ENCODE measurements at places on chromosomes 2 and 18.

- DNase-seq: no peak
Observed at GRCh38 chr18:77088963-77089722, 43.4 kb downstream of the MBP start.

DNA sequence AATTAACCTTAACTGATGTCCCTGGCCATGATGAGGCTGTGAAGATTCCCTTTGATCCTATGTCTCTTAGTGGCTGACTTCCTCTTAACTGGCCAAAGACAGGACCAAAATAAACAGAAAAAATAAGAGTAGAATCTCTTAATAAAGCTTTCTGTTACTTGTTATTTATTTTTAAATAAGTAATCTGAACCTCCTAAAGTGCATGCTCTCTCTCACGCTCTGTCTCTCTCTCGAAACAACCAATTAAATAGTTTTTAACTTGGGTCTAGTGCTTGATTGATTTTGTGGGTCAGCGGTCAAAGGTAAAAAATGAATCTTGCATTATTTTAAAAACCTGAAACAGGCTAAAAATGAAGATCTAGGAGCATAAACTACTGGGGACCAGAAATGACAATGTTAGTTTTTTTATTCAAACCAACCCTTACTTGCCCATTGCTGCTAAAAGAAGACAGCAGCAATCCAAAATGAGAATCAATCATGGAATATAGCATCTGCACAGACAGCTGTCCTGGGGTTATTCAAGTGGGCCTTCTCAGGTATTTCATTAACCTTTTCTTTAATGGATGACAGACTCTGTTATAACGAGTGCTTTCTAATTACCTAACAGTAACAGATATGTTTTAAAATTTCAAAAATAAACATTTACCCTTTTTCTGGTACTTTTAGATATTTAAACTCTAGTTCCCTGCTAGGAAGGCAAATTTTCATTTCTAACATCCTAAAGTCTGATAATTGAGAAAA is 11.2 kb downstream of the GAREM1 start:
- no peak for DNase-seq

- DNase-seq: peak; percentile 61
Observed at GRCh38 chr2:176138526-176138922, 9.0 kb downstream of the HOXD8 start.

GRCh38 chr2:160566717-160567116 is 73.1 kb upstream of the RBMS1 start:
- no peak for DNase-seq

DNA sequence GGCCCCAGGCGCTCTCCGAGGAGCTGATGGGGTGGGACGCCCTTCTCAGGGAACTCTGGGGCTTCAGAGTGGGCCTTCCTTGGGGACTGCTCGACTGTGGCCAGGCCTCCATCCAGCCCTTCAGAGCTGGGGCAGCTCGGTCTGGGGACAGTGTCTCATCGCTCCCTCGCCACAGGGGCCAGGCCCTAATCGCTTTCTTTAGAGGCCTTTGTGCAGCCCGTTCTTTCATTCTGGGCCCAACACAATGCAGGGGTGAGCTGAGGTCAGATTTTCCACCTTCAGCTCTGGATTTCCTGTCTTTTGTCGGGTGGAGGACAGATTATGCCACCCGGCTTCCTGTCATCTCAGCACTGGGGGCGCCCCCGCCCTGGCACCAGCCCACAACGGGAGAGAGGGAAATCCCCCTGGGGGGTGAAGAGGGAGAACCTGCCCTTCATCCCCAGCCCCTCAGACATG is 25.2 kb downstream of the MYCN start:
- no peak for DNase-seq

- no peak for DNase-seq
Observed at GRCh38 chr2:86302320-86302719, 35.1 kb downstream of the REEP1 start.

DNA sequence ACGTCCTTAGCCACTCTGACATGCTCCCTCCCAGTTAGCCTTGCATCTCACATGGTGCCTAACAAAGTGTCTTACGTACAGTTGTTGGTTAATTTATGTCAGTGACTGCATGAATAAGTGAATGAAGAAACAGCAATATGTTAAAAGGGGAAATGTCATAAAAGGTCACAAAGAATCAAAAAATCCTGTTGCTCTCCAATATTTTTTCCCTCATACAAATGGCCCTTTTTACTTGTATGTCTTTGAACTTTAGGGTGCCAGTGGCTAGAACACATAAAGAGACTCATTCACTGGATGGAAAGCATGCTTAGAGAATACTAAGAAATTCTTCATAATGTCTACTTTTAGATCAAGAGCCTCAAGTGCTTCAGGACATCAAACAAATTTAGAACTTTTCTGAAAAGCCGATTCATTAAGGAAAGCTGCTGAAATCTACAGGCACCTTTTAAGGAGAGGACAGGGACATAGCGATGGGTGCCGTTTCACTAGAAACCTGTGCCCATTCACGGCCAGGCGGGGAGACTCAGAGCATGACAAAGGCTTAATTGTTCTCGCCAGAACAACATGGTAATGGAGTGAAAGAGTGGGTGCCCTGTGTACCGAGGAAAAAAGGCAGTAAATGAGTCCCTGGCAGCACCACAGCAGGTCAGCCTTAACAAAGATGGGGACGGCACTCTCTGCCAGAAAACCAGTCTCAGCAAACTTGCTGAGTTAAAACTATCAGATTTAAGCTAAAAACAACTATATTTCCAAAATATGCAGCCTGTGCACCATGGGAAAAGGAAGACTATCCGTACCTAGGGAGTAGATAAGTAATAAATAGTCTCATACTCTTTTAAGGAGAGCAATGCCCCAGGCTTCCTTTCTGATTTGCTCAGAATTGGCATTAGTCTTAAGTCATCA is 71.6 kb upstream of the SPTBN1 start:
- DNase-seq: no peak

DNA sequence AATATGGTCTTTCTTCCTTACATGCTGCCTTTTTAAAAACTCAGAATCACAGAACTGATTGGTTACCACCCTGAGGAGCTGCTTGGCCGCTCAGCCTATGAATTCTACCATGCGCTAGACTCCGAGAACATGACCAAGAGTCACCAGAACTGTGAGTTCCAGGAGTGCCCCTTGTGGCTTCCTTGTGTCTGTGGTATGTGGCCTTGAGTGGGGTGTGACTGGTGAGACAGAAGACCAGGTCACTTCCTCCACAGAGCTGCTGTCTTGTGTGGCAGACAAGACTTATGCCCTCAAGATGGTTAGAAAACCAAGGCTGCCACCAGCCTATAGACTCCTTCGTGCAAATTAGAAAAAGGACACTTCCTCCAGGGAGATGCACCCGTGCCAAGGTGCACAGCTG is 72.6 kb downstream of the EPAS1 start:
- no peak for DNase-seq

GRCh38 chr2:217622205-217623060 is 380.4 kb downstream of the TNS1 start:
- no peak for DNase-seq

DNA sequence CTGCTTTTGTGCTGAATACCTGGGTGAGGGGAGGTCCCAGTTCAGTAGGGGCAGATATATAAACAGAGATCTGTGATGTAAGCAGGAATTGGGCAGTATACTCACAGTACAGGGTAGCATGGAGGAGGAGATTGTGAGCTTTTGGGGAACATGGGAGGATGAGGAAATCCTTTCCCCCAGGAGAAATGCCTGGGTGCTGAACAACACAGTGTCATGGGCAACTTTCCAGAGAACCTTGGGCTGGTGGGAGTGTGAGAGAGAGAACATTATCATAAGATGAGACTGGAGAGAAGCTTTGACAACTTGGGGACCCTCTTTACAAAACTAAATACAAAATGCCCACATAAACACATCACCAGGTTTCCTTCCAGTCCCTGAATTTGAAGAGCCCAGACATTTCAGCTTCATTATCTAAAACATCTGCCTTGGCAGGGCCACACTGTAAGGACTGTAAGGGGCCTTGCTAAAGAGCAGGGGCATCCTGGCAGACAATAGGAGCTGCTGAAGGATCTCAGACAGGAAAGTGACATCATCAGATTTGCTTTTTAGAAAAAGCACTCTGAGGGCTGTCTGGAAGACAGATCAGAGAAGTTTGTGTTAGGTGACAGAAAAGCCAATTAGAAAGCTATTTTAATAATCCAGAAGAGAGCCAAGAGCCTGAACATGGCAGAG is 303.1 kb upstream of the FBXO11 start:
- no peak for DNase-seq

- DNase-seq: no peak
Observed at GRCh38 chr2:44295633-44296359, 20.5 kb downstream of the SLC3A1 start.

- no peak for DNase-seq
Observed at GRCh38 chr2:169001116-169001815, 29.9 kb downstream of the ABCB11 start.

DNA sequence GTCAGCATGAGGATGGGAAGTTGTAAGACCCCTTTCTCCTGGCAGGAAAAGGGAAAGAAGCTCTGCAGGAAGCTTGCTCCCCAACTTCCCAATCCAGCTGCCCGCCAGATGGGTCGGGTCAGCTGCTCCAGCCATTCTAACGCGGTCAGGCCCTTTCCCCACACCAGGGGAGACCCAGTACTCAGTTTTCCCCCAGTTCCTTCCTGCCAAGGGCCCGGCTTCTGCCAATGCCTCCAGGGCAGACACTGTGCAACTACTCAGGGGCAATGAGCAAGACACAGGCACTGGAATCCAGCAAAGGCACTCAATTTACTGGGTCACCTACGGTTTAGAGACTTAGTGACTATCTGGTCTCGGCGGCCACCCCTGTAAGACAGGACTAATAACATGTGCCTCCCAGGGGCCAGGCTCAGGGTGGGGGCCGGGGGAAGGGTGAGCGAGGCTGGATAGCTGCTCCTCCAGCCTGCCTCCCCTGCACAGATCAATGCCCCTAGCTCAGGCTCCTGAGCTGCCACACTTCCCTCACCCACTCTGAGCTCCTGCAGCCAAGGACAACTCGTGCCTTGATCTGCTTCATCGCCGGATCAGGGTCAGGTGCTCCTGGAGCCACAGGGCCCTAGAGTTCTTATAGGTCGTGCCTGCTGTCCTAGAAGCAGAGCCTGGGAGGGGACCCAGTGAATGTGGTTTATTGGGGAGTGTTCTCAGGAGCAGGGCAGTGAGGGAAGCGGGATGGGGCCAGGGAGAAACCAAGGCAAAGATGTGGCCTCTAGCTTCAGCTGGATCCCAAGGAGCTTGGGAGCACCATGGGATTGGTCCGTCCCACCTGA is 171.1 kb downstream of the ZFP36L2 start:
- no peak for DNase-seq

- DNase-seq: no peak
Observed at GRCh38 chr18:77131100-77131651, 1.4 kb downstream of the MBP start.

DNA sequence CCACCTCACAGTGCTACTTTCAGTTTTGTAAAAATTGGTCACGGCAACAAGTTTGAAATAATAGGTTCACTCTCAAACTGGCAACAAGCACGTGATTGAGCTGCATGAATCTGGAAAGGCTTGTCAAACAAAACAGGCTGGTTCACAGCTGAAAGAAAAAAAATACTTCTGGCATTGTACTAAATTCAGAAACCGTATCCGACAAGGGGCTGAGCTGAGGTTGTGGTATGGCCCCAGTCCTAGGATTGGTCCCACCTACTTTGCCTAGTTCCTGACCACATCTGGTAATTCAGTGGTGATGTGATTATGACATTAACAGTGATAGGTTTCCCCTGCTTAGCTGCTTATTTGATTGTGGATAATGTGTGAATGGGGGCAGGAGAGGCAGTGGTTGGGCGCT is 326.5 kb upstream of the THUMPD2 start:
- no peak for DNase-seq

GRCh38 chr2:127095784-127096183 is 11.2 kb downstream of the BIN1 start:
- no peak for DNase-seq

- DNase-seq: no peak
Observed at GRCh38 chr18:26405190-26405801, 143.1 kb downstream of the KCTD1 start.

GRCh38 chr18:48408727-48409590 is at the start of gene ZBTB7C:
Gene ZBTB7C (minus strand): TSS chr18:48409383.
- no peak for DNase-seq

- no peak for DNase-seq
Observed at GRCh38 chr2:121101093-121101715, 183.8 kb downstream of the TFCP2L1 start.

GRCh38 chr2:174667250-174667860 is 69.8 kb upstream of the WIPF1 start:
- no peak for DNase-seq

GRCh38 chr2:240917009-240917683 is 11.0 kb downstream of the CROCC2 start:
- DNase-seq: peak; percentile 79

DNA sequence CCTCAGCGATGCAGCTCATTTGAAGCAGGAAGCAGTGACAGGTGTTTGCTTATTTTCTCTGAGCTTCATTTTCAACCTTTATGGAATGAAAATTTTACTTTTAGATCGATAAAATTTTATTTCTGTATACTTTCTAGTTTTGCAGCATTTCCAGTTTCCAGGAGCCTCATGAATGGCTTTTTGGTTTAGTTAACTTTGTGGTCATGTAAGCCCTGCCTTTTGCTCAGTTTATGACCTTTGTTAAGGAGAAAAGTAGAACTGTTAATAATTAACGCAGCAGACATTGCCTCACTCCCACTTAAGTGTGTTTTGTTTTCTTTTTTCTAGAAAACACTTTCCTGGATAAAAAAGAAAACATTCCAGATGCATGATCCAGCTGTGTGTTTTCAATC is 4.4 kb upstream of the FARP2 start:
- DNase-seq: no peak

- no peak for DNase-seq
Observed at GRCh38 chr2:105738658-105739241, 6.0 kb upstream of the NCK2 start.

GRCh38 chr2:42040643-42041278 is 7.1 kb upstream of the PKDCC start:
- DNase-seq: no peak

DNA sequence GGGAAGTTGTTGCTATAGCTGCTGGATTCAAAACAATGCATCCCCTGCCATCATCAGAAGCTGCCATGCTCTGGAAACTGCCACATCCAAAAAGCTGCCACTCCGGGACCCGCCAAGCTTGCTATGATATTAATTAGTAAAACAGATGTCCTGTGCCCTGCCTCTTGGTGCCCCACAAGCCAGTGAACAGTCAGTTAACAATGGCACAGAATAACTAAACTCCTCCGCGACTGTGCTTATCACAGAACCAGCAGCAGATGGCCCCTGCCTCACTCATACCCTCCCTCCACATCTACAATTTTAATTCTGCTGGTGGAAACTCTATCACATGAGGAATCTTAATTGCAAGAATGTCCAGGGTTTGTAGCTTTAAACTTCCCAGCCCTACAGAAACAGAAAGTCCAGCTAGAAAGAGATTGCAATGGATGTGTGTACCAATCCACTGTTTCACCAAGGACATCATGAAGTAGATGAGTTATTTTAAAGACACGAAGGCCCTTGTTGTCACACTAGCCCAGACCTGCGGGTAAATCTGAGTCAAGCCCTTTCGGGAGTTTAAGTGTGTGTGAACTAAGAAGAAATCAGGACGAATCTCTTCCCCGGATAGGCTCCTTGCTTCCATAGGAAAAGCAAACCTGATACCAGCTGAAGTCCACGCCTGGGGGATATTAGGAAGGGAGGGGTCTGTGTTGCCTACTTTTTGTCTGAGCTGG is 7.4 kb upstream of the ACYP2 start:
- DNase-seq: no peak
